ENCODE measurements at places on chromosomes 1 and 21.
A peak's percentile ranks its signal among the peaks of the same experiment; 100 is the strongest.

GRCh38 chr21:44764319-44765230 is 37.0 kb downstream of the UBE2G2 start:
- no peak for DNase-seq

GRCh38 chr1:6690186-6690585 is 11.4 kb downstream of the DNAJC11 start:
- DNase-seq, result no peak

DNA sequence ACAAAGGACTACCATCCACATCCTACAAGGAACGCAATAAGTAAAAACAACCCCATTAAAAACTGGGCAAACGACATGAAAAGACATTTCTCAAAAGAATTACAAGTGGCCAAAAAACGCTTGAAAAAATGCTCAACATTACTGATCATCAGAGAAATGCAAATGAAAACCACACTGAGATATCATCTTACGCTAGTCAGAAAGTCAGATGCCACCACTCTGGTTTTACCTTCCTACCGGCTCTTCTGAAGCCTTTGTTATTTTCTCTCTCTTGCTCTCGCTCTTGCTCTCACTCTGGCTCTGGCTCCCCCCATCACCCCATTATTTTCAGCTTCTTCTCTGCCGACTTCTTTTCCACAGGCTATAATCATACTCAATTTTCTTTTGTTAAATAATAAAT is 38.8 kb downstream of the VPS45 start:
- no peak for DNase-seq

DNA sequence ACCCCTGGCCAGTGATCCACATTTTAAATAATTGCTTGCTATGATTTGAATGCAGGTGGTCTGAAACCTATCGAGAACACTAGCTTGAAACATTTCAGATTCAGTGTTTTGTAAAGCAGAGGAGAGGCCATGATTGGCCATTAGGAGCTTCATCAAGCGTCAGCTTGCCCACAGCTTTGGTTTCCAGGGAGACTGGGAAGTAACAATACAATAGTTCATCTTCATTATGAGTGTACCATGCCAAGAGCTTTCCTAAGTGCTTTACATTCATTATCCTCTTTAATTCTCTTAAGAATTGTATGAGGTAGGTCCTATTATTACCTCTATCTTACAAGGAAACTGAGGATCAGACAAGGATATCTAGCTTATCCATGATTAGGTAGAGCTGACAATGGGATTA is 27.7 kb upstream of the ATP5PO start:
- DNase-seq, result peak; percentile 26

GRCh38 chr1:182143154-182143657 is 81.7 kb upstream of the ZNF648 start:
- DNase-seq, result peak; percentile 44

GRCh38 chr1:38028671-38029070 is 16.1 kb downstream of the UTP11 start:
- DNase-seq, result no peak

- peak; percentile 3 for DNase-seq
These were observed 39.7 kb downstream of the RIPK4 start for GRCh38 chr21:41726970-41727783.

DNA sequence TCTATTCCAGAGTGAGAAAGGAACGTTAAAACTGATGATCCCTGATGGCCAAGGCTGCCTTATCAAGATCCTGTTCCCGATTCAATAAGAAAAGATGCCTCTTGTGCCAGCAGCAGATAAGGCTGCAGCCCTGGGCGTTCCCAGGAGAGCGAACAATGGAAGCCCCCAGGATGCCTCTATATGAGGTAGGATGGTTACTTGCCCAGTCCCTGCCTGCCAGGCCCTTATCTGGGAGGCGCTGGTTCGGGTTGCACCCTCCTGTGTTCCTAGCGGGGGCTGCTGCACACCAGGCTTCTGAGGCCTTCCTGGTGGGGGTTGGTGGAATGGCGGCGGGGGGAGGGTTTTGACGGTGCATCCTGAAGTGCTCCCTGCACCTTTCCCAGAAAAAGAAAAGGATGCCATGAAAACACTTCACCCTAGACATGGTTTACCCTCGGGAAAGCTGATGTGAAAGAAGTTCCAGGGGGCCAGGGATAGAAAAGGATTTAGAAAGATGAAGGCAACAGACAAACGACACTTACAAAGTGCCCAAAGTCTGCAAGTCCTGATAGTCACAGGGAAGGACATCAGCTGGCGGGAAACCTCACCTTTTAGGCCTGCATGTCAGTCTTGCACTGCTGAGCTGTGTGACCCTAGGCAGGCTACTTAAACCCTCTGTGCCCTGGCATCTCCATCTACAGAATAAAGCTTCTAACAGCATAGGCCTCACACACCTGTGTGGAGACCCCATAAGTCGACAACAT is 100.3 kb downstream of the KCNJ15 start:
- no peak for DNase-seq

DNA sequence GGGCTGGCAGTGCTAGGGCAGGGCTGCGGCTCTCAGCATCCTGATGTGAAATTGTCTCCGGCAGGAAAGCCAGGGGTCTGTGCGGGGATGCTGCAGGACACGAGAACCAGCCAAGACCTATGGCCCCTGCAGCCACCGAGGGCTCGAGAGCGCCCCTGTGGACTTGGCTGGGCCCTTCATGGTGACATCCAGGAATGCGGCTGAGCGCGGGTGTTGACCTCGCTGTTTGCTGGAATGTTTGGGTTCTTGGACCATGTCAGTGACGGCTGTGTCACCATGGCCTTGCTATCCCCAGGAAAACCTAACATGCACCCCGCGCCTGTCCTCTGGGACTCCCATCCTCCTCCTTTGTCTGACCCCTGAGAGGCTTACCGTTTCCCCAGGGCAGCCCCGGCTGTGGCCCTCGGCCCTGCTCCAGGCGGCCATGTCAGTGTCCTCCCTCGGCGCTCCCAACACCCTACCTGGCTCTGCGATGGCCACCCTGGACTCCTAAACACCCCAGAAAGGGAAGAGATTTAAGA is 14.3 kb upstream of the C1orf174 start:
- no peak for DNase-seq

DNA sequence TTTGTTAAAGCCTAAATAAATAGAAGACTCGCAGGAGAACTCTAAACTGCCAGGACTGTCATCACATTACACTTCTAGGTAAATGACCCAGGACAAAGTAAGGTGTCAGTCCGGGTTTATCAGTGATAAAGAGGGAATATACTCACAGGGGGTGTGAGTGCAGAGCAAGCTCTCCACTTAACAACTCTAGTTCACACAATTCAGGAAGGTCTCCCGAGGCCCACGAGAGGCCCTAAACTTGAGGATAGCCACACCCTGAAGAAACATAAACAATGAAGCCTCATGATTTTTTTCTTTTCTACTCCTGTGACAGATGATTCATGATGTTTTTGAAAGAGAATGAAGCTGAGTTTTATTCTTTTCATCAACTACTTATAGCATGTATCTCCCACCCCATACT is 65.6 kb upstream of the EXO1 start:
- DNase-seq, result no peak

DNA sequence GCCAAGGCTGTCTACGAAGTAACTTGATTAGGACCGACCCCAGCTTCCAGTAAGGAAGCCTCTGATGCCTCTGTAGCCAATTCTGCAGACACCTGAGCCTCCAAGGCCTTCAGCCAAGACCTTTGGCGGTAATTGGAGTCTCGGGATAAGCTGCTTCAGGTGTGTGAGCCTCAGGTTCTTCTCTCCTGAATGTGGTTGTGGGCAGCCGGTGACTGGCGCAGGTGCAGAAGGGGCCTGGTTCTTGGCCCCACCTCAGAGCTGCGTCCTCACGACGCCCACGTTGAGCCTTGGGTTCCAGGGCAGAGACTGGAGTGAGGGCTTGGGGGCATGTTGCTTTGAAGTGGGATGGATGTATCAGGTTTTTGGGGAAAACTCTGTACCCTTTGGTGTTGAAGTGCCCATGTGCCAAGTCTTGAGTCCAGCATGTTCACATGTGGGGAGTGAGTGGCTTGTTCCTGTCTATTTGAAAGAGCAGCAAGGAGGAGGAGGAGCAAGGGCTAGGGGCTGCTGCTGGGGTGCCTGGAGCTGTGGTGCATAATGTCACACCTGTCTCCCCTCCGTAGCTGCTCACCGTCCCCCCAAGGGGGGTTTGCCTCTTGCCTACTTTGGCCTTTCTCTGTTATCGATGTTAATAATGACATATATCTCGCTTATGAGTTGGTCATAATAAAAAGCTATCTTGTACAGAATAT is 1.4 kb downstream of the PSEN2 start:
- DNase-seq, result no peak

- DNase-seq, result no peak
These were observed 17.2 kb downstream of the CDK18 start for GRCh38 chr1:205521686-205522085.

DNA sequence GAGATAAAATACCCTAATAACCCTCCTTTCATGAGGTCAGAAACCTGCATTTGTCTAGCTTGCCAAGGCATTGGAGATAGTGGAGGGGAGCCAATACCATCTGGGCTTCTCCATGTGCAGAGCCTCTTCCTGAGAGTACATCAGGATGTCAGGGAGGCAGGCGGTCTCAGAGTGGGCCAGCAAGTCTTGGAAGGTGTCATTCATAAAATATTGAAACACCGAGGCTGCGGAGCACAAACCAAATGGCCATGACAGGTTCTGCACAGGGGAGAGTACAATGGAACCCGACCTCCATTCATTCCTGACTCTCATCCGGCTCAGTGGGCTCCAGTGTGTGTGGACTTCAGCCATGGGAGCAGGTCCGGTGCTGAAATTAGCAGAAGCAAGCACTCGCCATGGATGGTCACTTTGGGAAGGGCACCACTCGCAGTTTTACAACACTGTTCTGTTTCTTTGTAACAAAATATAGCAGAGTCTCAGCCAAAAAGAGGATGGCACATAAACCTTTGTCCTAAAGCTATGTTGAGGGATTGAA is 446.6 kb downstream of the SIPA1L2 start:
- no peak for DNase-seq

- no peak for DNase-seq
These were observed 140.3 kb downstream of the PLXNA2 start for GRCh38 chr1:208103597-208104513.

- DNase-seq, result no peak
These were observed 12.8 kb downstream of the PEAR1 start for GRCh38 chr1:156906206-156906906.

DNA sequence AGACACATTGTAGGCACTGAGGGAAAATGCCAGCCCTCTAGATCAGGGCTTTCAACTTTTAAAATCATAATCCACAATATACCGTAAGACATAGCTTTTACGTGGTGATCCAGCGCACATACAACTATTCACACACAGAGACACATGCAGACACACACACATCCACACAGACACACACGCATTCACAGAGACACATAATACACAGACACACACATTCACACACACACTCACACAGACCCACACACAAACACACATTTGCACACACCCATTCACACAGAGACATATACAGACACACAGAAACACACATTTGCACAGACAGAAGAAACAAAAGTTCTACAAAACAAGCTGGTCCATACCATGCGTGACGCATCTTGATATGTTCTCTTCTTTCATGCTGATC is 244.5 kb downstream of the RHOU start:
- no peak for DNase-seq

- no peak for DNase-seq
These were observed 105.4 kb upstream of the KCNK2 start for GRCh38 chr1:214977110-214977509.

DNA sequence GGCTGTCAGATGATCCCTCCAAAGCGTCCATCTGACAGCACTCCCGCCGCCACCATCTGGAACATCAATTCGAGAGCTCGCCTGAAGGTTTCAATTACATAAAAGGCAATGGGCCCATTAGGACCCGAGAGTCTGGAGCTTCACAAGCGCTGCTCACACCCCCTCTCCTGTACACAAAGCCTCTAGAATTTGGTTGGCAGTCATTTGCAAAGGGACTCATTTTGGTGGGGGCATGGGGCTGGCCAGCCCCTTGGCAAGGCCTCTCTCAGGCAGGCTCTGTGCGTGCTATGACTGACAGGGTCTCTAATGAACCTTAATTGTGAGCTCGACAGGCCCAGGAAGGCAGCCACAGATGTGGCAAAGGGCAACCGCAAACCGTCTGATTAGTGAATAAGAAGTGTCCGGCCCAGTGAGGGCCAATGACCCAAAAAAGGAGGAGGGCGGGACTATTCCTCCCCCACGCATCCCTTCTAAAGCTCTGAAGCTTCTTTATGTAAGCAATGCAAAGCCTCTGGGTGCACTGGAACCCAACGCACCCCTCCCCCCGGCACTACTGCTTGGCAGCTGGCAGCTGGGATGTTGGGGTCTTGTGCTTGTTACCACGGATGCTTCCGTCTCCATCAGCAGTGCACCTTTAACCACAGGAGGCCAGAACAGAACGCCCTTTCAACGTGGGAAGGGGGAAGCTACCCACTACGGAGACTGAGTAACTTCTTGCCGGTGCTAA is 79.4 kb downstream of the CAPZB start:
- DNase-seq, result peak; percentile 44

GRCh38 chr1:229252228-229252984 is 18.5 kb upstream of the RAB4A start:
- no peak for DNase-seq

- DNase-seq, result no peak
These were observed 187.4 kb downstream of the CYYR1 start for GRCh38 chr21:26385721-26386120.

- DNase-seq, result no peak
These were observed 211.1 kb upstream of the C21orf91 start for GRCh38 chr21:18030248-18030647.

- DNase-seq, result no peak
These were observed 51.1 kb upstream of the KLHDC7A start for GRCh38 chr1:18429654-18430053.

- no peak for DNase-seq
These were observed 497.7 kb downstream of the NPHP4 start for GRCh38 chr1:5494518-5494917.

GRCh38 chr1:162722036-162722435 is 68.5 kb upstream of the HSD17B7 start:
- no peak for DNase-seq

- DNase-seq, result no peak
These were observed 2.0 kb downstream of the EDEM3 start for GRCh38 chr1:184752656-184753055.

DNA sequence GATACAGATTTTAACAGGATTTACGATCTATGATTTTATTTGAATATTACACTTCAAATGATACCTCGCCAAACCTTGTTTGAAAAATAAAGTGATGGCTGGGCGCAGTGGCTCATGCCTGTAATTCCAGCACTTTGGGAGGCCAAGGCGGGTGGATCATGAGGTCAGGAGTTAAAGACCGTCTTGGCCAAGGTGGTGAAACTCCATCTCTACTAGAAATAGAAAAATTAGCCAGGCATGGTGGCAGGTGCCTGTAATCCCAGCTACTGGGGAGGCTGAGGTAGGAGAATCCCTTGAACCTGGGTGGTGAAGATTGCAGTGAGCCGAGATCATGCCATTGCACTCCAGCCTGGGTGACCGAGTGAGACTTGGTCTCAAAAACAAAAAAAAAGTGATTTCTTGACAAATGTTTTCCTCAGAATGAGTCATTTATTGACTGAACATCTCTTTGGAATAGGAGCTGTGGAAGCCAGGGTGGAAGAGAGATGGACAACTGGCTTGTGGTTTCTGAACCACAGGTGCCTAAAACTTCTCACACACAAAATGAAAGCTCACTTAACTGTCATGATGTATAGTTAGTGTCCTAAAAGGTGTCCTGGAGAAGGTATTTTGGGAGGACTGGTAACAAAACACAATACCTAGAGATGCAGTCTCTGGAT is 11.9 kb downstream of the PKNOX1 start:
- no peak for DNase-seq

GRCh38 chr1:247337250-247337746 is 5.6 kb upstream of the ZNF496 start:
- no peak for DNase-seq

GRCh38 chr1:37634244-37634991 is at the start of gene RSPO1:
Gene RSPO1, minus strand, starts transcription at chr1:37634892. Its CDS starts 5,231 bp downstream, at chr1:37629661.
- no peak for DNase-seq

- DNase-seq, result no peak
These were observed 2.8 kb downstream of the RFX5 start for GRCh38 chr1:151344291-151344690.
